ENCODE measurements at places on chromosomes 3 and 15.

DNA sequence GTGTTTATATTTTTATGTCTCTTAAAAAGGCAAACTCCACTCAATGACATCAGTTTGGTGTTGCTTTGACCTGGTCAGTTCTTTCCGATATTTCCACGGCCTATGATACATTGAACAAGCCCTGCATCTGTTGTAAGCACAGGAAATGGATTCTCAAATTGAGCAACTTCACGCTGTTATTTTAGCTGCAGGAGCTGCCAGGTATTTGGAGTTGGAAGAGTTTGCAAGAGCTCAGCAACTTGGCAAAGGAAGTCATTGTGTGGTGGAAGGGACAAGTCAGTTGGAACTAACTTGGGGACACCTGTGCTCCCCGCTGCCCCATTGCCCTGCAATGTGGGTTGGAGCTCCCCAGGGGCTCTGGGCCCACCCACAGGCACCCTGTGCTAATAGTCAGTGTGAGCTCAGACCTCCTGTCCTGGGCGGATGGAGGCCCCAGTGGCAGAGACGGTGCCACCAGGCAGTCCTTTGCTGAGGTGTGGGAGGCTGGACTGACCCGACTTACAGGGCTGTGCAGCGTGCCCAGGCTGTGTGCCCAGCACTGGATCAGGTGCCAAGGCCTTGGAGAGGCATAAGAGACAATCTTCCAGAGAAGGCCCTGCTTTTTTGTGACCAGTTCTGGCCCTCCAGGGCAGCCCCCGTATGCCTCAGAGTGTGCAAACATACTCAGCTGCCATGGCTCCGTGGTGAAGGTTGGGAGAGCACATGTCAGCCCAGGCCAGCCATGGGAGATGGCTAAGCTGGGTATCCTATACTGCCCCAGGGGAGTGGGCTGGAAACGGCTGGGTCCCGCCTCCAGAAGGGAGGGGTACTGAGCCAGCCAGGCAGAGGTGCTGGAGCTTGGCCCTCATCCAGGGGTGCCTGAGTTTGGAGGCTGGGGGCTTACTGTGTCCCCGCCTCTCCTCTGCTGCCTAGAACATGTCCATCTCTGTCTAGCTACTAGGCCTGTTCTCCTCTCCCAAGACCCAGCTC lies 43.5 kb downstream of the KY start:
- no peak overlapping the region for H3K4me3 ChIP-seq
- no peaks in the 10 kb centered on the region for H3K4me1 ChIP-seq

DNA sequence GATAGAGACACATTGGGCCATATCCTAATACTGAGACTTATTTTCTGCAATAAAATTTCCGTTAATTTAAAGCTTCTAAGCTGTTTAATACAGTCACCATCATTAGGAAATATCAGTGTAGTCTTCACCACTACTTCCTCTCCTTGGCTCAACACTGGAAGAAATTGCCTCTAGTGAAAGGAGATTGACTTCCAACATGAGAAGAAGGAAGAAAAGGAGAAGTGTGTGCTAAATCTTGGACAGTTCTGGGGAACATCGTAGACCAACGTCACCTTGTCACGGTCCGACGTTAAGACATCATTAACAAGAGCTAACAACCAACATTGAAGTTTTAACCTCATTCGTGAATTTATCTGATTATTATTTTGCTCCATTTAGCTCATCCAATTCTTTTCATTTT lies 987.0 kb upstream of the CFAP20DC start:
- no peaks in the 10 kb centered on the region for H3K27me3 ChIP-seq
- H3K36me3 ChIP-seq, result no peaks in the 10 kb centered on the region
- H3K27ac ChIP-seq, result no peak overlapping the region
- H3K4me3 ChIP-seq, result no peak overlapping the region

- no peaks in the 10 kb centered on the region for H3K27me3 ChIP-seq
- no peak overlapping the region for H3K4me3 ChIP-seq
- H3K4me1 ChIP-seq, result no peaks in the 10 kb centered on the region
- no peaks in the 10 kb centered on the region for H3K36me3 ChIP-seq
These were observed 15.6 kb upstream of the CERS3 start for GRCh38 chr15:100544338-100544841.

DNA sequence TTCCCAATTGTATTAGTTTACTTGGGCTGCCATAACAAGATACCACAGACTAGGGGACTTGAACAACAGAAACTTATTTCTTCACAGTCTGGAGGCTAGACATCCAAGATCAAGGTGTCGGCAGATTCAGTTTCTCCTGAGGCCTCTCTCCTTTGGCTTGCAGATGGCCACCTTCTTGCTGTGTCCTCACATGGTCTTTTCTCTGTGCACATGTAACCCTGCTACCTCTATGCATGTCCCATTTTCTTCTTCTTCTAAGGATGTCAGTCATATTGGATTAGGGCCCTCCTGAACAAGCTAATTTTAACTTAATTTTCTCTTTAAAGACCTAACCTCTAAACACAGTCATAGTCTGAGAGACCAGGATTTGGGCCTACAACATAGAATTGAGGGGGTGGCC lies 336.7 kb upstream of the WNT5A start:
- no peak overlapping the region for H3K4me3 ChIP-seq
- no peaks in the 10 kb centered on the region for H3K4me1 ChIP-seq
- DNase-seq, result no peak
- no peak overlapping the region for H3K27ac ChIP-seq

DNA sequence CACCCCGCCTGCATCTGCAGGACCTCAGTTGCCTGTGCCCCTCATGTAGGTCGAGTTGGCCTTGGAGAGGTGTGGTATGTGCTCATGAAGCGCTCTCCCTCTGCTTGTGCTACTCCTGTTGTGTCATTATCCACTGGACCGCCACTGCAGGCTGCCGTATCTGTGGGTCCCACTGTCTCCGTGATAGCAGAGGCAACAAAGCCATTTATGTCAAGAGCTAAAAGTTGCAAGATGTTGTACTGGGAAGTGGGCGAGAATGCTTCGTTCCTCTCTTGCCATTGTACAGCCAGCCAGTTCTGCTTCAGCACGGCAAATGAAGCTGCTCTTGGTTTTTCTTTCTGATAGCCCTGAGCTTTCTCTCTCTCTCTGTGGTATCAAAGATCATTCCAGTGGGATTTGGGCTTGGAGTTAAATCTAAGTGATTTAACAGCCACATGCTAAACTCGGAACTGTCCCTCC lies 89.0 kb downstream of the TMEM212 start:
- no peaks in the 10 kb centered on the region for H3K36me3 ChIP-seq
- H3K27me3 ChIP-seq, result no peaks in the 10 kb centered on the region
- no peaks in the 10 kb centered on the region for H3K4me1 ChIP-seq
- no peak overlapping the region for H3K27ac ChIP-seq

- H3K27ac ChIP-seq, result no peak overlapping the region
- H3K4me1 ChIP-seq, result no peaks in the 10 kb centered on the region
- H3K4me3 ChIP-seq, result no peak overlapping the region
- H3K27me3 ChIP-seq, result no peaks in the 10 kb centered on the region
These were observed 20.3 kb downstream of the STARD9 start for GRCh38 chr15:42595626-42596240.

Measured in effector memory CD4-positive, alpha-beta T cell (primary cell).